ENCODE measurements at places on chromosomes 2 and 18.

DNA sequence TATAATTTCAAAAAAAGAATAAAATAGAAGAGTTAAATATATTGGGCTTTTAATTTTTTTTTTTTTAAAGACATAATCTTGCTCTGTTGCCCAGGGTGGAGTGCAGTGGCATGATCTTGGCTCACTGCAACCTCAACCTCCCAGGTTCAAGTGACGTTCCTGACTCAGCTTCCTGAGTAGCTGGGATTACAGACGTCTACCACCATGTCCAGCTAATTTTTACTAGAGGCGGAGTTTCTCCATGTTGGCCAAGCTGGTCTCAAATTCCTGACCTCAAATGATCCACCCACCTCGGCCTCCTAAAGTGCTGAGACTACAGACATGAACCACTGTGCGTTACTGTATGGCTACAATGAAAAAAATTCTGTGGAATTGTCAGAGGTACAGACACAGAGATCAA lies 98.1 kb upstream of the RGPD4 start:
- DNase-seq, result no peak

- DNase-seq, result no peak
These were observed 513.1 kb upstream of the RAB6C start for GRCh38 chr2:129466389-129466788.

DNA sequence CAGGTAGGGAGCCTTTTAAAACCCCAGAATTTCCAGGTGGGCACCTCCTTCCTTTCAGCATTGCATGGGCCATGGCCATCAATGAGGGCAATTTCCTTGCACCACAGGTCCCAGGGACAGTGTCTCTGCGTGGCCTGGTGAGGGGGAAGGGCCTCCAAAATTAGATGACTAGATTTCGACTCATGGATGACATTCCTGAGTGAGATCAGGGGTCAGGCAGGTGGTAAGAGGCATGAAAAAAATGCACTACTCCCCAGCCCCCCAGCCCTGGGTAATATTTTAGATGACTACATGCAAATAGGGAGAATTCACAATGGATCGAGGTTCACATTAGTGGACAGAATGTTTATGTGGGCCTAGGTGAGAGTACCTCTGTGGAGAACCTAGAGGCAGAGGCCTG lies 19.0 kb upstream of the IGFBP5 start:
- no peak for DNase-seq

DNA sequence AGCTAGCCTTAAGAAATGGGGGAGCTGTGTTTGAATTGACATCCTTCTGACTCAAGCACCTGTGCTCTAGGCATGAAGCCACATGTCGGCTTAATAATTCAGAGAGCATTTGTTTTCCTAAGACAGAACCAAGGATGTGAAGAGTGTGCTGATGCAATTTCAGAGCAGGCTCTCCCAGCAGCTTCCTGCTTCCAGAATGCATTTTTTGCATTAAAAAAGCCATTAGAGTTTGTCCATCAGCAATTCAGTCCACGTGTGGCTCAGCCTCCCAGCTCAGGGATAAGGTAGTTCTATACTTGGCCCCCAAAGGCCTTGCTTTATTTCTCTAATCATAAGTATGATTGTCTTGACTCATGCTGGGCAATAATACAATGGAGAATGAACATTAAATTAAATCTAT lies 37.7 kb downstream of the DOCK10 start:
- no peak for DNase-seq

- no peak for DNase-seq
These were observed 20.2 kb upstream of the EMILIN2 start for GRCh38 chr18:2826581-2826980.

DNA sequence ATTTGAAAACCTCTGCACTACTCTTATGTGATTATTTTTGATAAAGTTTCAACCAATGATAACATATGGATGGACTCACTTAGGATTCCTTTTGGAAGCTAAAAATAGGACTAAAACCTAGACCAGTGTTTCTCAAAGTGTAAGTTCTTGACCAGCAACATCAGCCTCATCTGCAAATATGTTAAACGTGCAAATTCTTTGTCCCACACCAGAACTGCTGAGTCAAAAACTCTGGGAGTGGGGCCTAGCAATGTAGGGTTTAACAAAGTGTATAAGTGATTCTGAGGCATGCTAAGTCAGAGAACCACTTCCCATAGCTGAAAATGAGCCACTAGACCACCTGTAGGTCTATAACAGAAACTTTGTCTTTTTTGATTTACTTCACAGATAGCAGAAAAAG lies 1247.2 kb upstream of the PIK3C3 start:
- DNase-seq, result no peak

GRCh38 chr18:77571743-77572142 lies 322.1 kb downstream of the GALR1 start:
- DNase-seq, result no peak

- no peak for DNase-seq
These were observed 236.4 kb downstream of the TNS1 start for GRCh38 chr2:217766356-217766755.

DNA sequence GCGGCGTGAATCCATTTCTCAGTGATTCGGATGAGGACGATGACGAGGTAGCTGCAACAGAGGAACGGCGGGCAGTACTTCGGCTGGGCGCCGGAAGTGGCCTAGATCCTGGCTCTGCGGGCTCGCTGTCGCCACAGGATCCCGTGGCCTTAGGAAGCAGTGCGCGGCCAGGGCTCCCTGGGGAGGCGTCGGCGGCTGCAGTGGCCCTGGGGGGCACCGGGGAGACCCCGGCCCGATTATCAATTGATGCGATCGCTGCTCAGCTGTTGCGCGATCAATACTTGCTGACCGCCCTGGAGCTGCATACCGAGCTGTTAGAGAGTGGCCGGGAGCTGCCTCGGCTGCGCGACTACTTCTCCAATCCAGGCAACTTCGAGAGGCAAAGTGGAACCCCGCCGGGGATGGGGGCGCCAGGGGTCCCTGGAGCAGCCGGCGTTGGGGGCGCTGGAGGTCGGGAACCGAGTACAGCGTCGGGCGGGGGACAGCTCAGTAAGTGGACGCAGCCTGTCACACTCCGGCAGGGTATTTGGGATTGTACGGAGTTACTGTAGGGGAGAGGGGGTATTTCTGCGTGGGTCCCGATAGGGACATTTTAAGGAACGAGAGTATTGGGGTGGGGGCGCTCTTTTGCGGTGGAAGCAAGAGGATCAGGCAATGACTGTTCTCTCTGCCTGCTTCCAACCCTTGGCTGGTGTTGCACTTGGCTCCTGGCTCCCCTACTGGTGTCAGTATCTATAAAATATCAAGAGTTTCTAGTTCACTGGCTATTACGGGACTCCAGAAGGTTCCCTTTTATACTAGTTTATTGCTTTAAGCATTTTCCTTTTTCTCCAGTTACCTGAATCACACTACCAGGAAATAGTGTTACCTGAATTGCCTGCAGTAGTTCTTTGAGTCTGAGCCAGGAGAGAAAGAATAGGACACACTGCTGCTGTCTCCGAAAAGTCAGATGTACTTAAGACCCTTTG lies 772 bp downstream of the RELCH start:
- DNase-seq, result peak; percentile 49
